Stimulated activated CD8-positive, alpha-beta memory T cell treated with anti-CD3 and anti-CD28 coated beads, Interleukin-15, amount 100 ng/mL, for 4 hours (primary cell): ENCODE measurements at places on chromosomes 11 and 22.
A peak's percentile ranks its signal among the peaks of the same experiment; 100 is the strongest.

GRCh38 chr11:126080161-126080941, 17.7 kb upstream of the CDON start:
- no peak for DNase-seq

- no peak for DNase-seq
Measured at GRCh38 chr11:83982825-83983224, 696.7 kb upstream of the CCDC90B start.

DNA sequence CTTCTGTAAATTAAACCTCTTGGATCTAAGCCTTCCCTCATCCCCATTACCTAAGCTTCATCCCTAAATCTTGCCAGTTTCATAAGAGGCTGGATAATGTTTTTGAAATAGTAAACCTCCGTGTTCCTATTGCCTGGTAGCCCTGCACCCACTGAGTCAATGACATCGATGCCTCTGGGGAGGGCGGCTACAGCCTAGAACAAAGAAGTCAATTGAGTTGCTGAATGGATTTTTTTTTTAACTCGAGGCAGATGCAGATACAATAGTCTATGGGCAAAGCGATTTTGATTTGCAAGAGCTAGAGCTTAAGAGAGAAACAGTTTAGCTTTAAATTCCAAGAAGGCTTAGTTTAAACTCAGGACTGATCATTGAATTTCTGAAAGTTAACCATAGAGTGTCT, 121.3 kb downstream of the NECTIN1 start:
- no peak for DNase-seq

DNA sequence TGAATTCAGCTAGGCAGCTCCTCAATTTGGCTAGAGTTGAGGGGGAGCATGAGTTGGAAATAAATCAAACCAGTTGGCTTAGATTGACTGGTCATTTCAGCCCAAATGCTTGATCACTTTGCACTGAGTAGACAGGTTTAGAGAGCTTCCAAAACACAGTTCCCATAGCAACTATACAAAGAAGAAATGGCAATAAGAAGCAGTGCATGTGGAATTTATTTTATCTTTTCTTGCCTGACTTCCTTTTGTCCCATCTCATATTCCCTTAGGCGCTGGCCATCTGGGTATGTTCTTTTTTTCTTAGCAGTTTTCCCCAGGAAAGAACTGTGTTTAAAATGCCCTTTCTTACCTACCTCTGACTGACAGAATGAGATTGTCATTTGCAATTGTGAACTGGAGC, 38.7 kb upstream of the C11orf87 start:
- no peak for DNase-seq

- no peak for DNase-seq
Measured at GRCh38 chr11:68090706-68091105, 30.5 kb downstream of the CHKA start.

GRCh38 chr11:46304605-46305179, 27.2 kb downstream of the CREB3L1 start:
- no peak for DNase-seq

DNA sequence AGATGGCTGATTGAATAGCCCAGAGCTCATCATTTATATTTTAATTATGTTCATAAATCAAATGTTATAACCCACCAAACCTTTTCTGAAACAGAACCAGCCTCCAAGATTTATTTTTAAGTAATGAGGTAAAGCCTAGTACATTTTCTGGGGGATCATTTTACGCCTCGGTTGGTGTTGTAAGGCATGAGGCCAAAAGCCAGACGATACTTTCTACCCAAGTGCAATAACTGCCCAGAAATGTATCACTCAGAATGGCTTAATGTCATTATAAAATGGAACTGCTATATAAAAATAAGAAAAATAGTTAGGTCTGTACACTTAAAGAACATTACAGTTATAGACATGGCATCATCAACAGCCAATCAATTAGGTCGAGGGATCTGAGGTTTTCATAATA, 283.3 kb downstream of the CADM1 start:
- DNase-seq = no peak

DNA sequence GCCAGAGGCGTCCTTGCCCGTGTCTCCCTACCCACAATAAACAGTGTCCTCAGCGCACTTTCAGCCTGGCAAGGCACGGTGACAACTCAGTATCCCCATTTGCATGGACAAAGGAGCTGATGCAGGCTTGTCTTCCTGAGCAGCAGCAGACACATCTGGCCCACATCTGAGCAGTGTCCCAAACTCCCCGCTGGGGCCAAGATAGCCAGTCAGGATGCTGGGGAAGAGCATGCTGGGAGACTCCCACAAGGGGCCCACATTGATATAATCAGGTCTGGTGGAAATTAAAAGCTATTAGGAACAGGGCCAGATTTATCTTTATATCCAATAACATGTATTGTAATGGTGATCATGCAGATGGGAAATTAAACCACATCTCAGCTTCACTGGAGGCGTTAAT, 24.7 kb downstream of the DSCAML1 start:
- DNase-seq = no peak

- no peak for DNase-seq
Measured at GRCh38 chr11:2204361-2205213, 33.0 kb upstream of the TH start.

- peak; percentile 29 for DNase-seq
Measured at GRCh38 chr11:64652586-64653387, 61.8 kb downstream of the SLC22A12 start.

- no peak for DNase-seq
Measured at GRCh38 chr11:47916361-47916841, 64.0 kb upstream of the PTPRJ start.

- DNase-seq = no peak
Measured at GRCh38 chr11:109984634-109985289, 108.4 kb upstream of the ZC3H12C start.

DNA sequence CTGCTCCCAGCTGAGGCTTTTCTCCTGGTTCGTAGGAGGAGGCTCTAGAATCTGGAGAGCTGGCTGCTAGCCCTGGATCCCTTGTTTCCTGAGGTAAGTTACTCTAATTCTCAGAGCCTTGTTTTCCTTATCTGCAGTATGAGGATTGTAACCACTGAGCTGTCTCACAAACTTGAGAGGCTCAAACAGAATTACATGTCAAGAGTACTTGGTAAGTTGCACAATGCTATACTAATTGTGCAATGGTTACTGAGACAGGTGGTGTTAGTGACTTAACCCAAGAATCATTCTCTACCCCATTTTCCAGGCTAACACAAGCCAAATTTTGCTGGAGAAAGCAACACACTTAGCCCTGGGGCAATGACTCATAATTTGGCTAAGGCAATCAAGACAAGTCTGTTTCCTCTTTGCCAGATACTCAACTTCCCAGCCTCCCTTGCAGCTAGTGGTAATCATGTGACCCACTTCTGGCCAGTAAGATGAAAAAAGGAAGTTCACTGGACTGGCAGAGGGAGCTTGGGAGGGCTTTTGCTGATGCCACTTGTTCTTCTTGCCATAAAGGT, 348.0 kb downstream of the TENM4 start:
- DNase-seq = no peak

GRCh38 chr22:50595189-50595588, 5.4 kb upstream of the MAPK8IP2 start:
- no peak for DNase-seq

GRCh38 chr22:25437414-25438160, 126.9 kb upstream of the GRK3 start:
- no peak for DNase-seq

GRCh38 chr11:86167499-86168164, 76.9 kb upstream of the EED start:
- no peak for DNase-seq

GRCh38 chr22:28911777-28912669, 28.7 kb downstream of the ZNRF3 start:
- no peak for DNase-seq

DNA sequence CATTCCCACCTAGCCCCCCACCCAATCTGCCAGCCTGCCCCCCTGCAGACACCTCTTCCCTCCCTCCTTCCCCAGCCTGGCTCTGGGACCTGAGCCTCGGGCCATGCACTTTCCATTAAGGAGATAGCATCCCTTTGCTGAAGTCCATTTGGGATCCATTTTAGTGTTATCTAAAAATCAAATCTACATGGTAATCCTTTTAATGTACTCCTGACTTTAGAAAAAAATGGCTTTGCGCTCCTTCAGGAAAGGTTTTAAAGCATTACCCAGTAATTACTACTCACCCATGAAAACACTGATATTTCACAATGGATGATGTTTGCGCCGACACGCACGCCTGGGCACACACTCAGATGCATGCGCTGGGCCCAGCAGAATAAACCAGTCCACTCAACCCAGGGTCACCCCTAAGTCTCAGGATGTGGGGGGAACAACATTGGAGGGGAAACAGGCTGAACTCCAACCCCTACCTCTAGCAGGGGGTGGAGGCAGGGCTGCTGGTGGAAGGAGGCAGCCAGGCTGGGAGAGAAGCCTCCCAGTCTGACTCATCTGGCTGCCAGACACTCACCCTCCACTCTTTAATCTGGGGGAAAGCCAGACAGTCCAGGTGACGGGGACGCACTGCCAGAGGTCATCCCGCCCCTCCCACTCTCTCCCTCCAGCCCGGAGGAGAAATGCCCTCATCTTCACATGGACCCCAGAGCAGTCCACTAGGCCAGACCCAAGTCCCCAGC, 29.8 kb downstream of the LMO1 start:
- no peak for DNase-seq

GRCh38 chr11:17516551-17517150, 27.6 kb downstream of the USH1C start:
- no peak for DNase-seq

DNA sequence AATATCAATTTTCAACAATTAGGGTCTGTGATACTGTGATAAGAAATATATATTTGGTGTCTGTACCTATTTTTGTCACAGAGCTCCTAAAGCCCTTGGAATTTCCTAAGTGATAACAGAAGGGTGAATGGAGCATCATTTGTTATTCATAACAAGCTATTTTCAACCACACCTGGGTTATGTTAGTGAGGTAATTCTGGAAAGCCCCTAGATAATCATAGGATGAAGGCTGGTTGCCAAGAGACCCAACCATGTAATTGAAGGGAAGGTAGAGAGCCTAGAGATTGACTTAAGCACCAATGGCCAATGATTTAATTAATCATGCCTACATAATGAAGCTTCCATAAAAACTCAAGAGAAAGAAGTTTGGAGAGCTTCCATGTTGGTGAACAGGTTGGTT, 109.4 kb downstream of the KIF18A start:
- no peak for DNase-seq

DNA sequence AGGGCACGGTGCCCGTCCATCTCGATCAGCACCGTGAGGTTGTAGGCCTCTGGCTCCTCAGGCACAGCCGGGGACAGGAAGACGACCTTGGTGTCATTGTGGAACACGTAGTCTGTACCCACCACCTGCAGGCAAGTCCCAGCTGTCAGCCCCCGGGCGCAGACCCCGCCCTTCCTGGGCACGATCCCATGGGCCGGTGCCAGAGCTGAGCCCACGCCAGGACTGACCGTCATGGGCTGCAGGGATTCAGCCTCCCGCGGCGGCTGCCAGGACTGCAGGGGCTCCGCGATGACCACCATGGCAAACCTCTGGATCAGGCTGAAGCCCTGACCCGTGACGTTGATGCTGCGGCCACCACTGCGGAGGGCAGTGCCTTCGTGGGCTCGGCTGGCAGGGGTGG, 11.8 kb upstream of the MAPK11 start:
- no peak for DNase-seq

DNA sequence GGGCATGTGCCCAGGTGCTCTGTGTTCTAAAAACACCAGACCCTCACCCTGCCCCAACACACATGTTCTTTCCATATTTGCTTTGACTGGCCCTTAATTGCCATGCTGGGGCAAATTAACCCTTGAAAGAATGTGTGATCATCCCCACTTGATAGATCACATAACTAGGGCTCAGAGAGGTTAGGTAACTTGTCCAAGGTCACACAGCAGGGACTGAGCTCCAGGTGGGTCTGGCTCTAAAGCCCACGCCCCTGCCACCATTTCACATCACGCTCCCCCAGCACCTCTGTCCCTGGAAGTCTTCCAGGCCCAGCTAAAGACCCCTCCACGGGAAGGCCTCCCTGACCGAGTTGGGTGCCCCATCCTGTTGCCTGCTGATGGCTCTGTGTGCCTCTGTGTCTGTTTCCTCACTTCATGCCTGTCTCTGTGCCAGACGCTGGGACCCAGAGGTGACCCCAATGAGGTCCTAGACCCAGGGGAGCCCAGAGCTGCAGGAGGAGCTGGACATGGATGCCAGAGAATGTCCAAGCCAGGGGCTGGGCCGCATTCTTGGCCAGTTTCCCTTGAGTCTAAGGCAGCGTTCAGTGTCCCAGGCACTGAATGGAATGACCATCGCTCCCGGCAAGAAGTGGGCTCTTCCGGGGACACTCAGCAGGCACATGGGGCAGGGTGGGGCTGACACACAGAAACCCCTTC, 79.7 kb downstream of the MYO7A start:
- no peak for DNase-seq

DNA sequence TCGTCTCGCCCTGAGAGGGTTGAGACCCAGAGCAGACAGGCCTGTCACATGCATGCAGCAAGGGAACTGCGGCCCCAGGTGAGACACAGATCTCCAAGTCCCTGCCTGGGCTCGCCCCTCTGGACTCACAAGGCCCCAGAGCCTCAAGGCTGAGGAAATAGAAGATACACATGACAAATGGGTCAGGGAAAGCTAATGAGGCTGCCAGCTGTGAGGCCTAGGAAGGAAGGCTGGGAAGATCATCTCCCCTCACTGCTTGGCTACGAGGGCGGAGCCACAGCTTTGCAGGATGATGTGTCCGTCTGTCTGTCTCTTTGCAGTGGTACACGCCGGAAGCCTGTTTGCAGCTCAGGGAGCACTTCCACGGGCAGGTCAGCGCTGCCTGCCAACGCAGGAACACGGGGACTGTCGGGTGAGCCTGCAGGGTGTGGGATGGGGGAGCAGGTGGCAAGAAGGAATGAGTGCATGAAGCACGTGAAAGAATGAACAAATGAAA, 4.5 kb downstream of the RAB36 start:
- no peak for DNase-seq

DNA sequence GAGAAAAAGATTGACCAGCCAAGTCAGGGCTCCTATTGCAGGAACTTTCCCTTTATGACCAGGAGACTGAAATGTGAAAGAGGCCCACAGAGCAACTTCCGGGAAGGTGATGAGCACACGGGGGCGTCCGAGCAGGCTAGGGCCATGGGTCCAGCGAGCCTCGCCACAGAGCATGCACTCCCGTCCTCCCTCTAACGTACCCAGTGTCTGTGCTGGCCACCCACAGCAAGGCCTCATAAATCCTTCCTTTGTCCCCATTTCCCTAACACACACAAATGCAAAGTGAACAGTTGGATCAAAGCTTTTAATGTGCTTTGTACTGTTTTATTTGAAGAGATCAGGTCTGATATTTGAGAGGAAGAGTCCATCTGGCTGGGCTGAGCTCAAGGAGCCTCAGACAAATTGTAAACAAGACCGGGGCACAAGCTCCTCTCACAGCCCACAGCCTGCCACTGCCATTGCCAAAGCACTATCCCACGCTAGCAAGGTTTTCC, 44.3 kb downstream of the BLID start:
- DNase-seq = no peak
